ENCODE measurements at places on chromosomes 7 and 10.

GRCh38 chr7:122702872-122703510 is at the start of gene RNF148:
TSS of gene RNF148 (minus strand) at chr7:122702922. CDS start at chr7:122702750, 172 bp downstream.
- no peak for DNase-seq

DNA sequence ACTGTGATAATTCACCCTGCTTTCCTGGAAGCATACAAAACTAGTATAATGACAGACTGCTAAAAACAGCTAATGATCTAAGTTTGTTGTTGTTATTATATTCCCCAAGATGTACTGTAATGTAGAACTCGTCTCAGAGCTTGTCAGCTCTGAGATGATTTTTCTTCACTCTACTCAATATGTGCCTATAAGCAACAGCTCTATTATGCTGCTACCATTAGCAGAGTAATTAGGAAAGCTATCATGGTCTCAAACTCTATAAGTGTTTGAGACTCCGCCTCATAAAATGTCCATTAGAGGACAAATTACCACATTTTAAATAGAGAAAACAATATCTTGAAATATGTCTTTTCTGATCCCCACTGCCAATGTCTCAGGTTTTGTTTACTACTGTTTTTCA is 476.5 kb upstream of the PCDH15 start:
- no peak for DNase-seq

GRCh38 chr10:85531706-85532105 is 834.9 kb downstream of the GRID1 start:
- no peak for DNase-seq

- no peak for DNase-seq
Measured at GRCh38 chr7:20797042-20797461, 10.4 kb upstream of the SP8 start.

DNA sequence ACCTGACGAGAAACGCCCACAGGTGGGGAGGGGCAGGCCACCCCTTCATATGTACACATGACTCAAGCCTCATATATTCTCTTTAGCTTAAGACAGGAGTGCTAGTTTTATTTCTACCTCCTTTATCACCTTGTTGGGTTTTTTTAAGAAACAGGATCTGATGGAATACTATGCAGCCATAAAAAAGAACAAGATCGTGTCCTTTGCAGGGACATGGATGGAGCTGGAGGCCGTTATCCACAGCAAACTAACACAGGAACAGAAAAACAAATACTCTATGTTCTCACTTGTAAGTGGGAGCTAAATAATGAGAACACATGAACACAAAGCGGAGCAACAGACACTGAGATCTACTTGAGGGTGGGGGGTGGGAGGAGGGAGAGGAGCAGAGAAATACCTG is 11.2 kb upstream of the HUS1 start:
- no peak for DNase-seq

DNA sequence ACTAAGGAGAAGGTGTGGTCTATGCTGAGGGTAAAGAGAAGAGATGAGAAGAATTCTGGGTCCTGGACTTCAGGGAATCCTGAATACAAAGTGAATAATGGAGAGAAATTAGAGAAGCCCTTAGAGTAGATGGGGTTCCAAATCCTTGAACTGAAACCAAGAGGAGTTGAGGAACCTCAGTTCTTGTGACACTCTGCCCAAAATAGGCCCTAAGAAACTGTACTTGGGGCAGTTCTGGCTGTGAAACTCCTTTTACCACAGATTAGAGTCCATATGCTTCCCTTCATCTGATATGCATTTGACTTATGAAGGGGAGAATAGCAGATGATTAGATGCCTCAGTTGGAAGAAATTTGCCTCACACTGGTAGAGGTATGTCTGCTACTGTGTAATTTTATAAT is 19.0 kb downstream of the TES start:
- no peak for DNase-seq

Measured in activated T-cell treated with anti-CD3 and anti-CD28 coated beads for 4 hours (primary cell).